Mammary epithelial cell (primary cell): ENCODE measurements at places on chromosomes 16 and 17.

GRCh38 chr17:69609473-69610305, 195.2 kb downstream of the MAP2K6 start:
- peak; percentile 28 for DNase-seq

GRCh38 chr16:72501739-72502593, 330.0 kb upstream of the PMFBP1 start:
- DNase-seq = peak; percentile 39

- no peak for DNase-seq
Observed at GRCh38 chr16:85162478-85163277, 50.4 kb upstream of the CIBAR2 start.

DNA sequence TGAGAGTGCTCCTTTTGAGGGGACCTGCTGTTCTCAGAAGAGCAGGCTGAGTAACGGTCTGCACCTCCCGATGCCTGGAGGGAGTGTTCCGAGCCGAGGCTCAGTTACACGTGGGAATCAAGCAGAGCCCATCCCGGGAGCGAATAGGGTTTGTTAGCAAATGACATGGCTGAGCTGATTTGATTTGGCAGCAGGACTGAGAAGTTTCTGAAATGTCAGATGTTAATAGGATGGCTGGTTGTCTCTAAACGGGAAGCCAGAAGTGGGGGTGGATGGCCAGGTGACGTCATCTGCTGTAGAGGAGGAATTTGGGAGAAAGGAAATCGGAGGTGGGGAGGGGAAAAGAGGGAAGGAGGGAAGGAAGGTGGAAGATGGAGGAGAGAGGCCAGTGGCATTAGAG, 128.0 kb downstream of the RAP1GAP2 start:
- DNase-seq = peak; percentile 20

DNA sequence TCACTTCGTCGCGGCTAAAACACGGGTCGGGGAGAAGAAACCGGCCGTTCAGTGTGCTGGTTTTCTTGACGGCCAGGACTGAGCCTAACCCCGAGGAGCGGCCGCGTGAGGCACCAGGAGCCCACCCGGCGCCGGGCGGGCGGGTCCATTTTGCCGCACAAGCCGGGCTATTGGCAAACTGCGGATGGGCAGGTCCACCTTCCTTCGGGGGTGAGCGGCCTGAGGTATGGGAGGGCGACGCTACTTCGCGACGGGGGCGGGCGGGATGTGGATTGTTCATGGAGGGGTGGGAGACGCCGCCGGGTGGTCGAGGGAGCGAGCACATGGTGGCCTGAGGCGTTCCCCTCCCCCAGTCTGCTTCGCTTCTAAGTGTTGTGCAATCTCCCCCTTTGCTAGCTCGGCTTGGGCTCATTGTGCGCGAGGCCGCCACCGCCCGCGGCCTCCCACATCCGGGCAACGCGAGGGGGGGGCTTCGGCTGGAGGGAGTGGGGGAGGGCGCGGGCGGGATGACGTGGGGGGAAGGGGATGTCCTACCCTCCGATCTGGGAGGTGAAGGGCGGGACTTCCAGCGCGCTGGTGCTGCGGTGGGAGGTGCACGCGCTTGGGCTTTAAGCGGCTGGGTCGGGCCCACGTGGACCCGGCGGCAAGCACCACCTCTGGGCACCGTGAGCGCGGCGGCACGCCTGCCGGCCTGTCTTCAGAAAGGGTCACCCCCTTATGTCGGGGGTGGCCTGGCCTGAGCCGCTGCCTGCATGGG, 5.9 kb upstream of the CD68 start:
- DNase-seq = peak; percentile 89

DNA sequence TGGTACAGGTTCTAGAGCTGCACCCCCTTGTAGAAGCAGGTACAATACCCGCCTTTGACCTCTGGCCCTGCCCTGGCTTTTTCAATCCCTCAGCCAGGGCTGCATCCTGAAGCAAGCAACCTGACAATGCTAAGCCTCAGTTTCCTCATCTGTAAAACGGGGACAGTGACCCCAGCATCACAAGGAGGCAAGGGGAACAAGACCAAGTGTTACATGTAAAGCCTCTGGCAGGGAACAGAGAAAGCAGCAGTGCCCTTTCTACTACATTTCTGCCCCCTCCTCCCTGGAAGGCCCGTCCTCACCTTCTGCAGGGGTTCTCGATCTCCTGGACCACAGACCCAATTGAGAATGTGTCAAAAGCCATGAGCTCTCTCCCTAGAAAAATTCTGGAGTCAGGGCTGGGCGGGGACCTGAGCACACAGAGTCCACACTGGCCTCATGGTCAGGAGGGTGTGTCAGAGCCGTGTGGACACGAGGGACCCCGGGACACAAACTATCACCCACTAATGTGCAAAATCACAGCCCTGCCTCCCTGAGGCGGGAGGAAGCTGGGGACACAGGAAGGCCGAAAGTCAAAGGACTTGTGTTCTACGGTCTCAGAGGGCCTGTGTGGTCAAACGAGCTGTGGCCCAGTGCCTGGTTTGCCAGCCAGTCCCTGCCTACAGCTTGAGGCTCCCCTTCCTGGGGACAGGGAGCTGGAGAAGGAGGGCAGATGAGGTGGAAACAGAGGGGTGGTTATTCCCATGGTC, 27.5 kb downstream of the LRRC75A start:
- no peak for DNase-seq

DNA sequence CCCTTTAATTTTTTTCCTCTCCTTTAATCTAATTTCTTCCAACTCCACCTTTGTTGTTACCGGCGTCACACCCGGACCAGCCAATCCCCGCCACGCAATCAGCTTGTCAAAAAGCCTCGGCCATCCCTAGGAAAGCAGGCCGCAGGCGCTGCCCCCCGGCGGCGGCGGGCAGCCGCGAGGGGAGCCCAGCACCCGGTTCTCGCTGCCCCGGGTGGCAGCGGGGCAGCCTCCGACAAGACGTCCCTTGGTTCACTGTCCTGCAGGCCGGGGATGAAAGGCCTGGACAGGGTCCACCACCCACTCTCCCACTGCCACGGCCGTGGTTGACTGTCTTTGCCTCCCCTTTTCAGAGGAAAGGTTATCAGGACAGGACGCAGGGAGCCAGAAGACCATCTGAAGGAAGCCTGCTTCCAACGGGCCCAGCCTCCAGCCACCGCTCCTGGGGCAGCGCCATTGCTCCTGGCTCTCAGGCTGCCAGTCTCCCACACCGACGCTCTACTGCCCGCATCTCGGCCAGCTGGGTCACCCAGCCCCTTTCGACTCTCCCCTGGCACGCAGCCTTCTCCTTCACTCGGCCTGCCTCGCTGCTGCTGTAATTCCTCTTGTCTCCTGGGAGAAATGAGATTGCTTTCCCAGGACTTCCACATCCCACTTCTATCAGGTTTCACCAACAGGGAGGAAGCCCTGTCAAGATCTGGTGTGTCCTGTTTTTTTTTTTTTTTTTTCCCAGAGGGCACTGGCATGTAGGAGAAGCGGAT, 2.8 kb upstream of the UBTF start:
- DNase-seq = peak; percentile 56

GRCh38 chr17:44787271-44787940, 28.6 kb downstream of the ADAM11 start:
- DNase-seq = no peak

DNA sequence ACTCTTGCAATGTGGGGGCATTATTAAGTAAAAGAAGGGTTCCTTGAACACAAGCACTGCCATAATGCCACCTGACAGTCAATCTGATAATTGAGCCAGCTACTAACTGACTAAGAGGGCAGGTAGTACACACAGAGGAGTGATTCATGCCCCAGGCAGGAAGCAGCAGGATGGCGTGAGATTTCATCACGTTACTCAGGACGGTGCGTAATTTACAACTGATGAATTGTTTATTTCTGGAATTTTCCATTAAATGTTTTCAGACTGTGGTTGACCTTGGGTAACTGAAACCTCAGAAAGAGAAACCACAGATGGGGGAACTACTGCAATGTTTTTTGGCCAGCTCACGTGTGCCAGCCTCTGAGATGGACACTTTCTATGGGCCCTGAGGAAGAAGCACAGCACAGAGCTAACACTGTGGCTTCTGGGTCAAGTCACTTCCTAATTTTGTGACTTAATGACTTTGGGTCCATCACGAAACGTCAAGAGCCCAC, 46.7 kb downstream of the C17orf67 start:
- peak; percentile 99 for DNase-seq

DNA sequence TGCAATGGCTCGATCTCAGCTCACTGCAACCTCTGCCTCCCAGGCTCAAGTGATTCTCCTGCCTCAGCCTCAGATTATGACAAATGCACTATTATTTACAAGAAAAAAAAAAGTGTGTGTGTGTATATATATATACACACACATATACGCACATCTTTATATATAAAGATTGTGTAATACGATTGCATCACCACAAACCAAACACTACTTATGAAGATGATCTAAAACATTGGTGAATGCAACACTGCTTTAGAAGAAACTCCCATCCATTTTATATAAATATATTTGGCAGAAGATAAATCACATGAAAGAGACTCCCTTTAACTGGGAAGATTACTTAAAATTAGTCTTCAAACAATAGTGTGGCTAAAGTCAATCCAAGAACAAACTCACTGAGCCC, 96.7 kb downstream of the SYCE1L start:
- no peak for DNase-seq

DNA sequence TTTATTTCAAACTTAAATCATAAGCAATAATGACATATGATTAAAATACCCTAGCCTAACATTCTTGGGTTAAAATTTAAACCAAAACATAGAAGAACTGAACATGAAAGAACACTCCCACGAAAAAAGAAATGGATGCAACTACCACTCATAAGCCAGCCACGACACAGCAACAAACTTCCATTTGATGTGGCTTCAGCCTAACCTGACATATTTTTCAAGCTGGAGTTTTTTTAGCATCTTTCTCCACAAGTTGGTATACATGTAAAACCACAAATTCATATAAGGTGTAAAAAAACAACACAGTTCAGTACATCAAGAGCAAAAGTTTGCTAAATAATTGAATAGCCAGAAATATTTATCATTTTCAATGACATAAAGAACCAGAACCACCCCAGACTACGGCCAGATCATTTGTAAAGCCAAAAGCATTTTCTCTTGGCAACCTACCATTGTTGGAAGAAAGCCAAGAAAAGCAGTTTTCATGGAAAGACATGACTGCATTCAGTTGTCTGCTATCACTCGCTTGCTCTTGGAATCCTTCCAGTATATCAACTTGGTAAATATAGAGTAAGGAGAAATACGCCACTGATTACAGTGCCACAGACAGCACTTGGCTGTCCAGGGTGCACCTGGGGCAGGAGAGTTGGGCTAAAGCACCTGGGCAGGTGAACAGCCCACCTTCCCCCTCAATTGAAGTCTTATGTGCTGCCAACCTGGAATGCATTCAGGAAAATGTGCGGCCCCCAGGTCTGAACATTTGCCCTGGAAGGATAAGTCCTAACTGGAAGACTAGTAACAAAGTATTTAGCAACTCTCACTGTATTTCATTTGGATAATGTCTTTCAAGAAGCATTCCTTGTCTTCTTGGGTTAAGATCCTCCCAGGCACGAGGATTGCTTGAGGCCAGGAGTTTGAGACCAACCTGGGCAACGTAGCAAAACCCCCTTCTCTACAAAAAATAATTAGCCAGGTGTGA, 60.5 kb downstream of the CREBBP start:
- peak; percentile 86 for DNase-seq

GRCh38 chr17:78366109-78366848, 6.4 kb upstream of the SOCS3 start:
- no peak for DNase-seq

DNA sequence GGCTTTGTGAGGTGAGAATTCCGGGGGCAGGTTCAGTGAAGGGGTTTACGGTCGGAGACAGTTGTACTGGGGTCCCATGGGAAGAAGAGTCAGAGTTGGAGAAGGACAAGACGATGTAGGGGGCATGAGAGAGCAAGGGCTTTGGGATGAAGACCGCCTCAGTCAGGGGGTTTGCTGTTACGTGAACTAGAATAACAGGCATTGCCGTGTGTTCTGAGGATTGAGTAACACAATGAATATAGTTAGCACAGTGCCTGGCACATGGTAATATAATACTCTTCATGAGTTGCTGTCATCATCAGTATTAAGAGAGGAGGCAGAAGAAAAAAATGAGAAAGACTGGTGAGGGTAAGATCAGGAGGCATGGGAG, 577 bp downstream of the ZNF646 start:
- DNase-seq = peak; percentile 7

GRCh38 chr17:47267354-47267828, 13.8 kb downstream of the ITGB3 start:
- DNase-seq = peak; percentile 74

DNA sequence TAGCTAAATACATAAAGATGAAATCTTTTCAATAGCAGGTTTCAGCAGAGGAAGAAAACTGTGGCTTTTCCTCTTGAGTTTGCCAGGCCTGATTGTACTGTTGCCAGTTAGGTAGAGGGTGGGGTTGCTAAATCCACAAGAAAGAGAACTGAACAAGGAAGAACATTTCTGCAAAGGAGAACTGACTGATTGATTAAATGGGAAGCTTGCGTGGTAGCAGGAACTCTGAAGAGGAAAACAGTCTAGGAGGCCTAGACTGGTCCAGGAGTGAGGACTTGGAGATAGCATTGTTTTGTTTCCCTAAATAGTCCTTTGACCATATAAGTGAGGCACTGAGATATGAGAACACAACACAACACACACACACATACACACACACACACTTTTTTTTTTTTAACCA, 18.8 kb downstream of the LRRC36 start:
- no peak for DNase-seq

DNA sequence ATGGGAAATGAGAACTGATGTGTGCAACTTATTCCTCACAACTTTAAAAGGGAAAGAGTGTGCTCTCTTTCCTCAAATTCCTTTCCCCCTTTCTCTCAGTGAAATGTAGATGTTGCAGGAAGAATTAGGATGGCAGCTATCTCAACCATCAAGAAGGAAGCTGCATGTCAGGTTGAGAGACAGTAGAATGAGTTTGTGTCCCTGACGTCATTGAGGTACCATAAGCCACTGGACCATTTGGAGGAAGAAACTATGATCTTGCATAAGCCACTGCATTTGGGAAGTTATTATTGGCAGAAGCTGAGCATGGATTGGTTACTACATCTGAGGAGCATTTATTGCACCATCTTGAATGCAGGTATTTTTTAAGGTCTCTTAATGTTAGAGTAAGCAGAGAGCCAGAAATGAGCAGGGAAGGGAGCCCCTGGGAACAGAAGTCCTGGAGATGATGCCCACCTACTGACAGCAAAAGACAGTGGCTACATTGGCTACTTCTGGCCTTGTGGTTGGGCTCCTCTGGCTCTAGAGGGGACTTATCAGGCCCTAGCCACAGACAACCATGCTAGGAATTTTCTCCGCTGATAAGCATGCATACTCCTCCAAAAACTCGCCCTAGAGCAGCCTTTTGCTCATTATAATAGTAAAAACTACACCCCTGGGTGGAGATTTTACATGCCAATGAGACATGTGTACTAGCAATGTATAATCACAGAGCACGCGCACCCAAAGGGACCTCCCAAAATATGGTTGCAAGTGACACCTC, 249.0 kb upstream of the SALL1 start:
- DNase-seq = no peak

GRCh38 chr16:78324649-78325285, 225.3 kb downstream of the WWOX start:
- DNase-seq = no peak

DNA sequence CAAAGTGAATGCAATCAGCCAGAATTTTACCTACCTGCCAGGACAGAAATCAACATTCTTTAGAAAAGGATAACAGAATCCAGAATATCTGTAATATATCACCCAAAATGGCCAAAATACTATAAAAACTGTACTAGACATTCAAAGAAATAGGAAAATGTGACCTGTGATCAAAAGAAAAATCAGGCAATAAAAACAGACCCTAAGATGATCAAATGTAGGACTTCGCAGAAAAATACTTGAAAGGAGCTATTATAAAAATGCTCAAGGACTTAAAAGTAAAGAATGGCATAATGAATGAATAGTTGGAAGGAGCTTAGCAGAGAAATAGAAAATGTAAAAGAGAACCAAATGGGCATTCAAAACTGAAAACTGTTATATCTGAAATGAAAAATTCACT, 4.1 kb downstream of the LPCAT2 start:
- no peak for DNase-seq

GRCh38 chr16:19843371-19843770, 41.3 kb downstream of the GPRC5B start:
- peak; percentile 29 for DNase-seq
